ENCODE measurements at places on chromosomes 12 and 14. TPM values are rescaled to one million over a fixed set of nuclear protein-coding genes. Genes with fewer than 3 reads are reported as not detected.
A peak's percentile ranks its signal among the peaks of the same experiment; 100 is the strongest.

RNASE3 gene
- total RNA-seq = not detected

AMN gene
- 5.7 TPM for total RNA-seq

DTX1 gene
- total RNA-seq = not detected

DNA sequence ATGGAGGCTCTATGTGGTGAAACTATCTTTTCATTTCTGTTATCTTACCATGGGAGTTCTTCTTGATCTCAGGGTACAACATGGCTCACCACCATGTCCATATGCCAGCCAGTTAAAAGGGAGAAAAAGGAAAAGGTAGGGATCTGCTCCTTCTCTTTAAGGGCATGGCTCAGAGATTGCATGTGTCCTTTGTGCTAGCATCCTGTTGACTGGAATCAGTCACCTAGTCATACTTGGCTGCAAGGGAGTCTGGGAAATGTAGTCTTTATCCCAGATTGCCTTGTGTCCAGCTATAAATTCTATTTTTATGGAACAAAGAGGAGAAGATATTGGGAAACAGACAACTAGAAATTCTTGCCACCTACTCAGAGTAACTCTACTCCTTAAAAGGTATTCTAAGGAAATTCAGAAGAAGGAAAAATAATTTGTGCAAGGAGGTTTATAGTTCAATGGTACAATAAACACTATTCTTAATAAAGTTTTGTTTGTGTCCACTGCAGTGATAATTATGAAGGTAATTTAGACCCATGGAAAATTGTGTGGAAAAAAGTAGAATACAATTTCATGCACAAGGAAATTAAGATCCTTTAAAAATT lies 86.4 kb upstream of the RPH3A start:
- peaks cover 50% of the 10 kb centered on the region for H3K27me3 ChIP-seq
- no peaks in the 10 kb centered on the region for H3K4me1 ChIP-seq
- H3K36me3 ChIP-seq = no peaks in the 10 kb centered on the region
- H3K4me3 ChIP-seq = no peak overlapping the region
- H3K27ac ChIP-seq = no peak overlapping the region
- no peak for DNase-seq

DNA sequence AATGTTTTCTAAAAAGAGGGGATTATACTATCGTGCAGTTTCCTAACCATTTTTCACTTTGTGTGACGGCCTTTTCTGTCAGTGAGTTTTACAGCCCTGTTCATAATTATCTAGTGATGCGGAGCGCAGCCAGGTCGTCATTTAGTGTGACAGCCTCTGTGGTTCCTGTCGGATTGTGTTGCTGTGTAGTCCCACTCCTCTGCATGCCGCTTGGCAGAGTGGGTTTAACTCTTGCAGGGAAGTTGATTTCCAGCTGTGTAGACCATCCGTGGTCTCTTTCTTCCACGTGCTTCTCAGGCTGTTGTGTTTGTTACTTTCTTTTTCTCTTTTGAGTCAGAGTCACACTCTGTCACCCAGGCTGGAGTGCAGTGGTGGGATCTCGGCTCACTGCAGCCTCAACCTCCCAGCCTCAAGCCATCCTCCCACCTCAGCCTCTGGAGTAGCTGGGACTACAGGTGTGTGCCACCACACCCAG lies 8.6 kb downstream of the RAN start:
- H3K27me3 ChIP-seq = no peaks in the 10 kb centered on the region
- H3K27ac ChIP-seq = no peak overlapping the region
- no peak for DNase-seq
- H3K36me3 ChIP-seq = peaks cover 23% of the 10 kb centered on the region
- no peak overlapping the region for H3K4me3 ChIP-seq

DNA sequence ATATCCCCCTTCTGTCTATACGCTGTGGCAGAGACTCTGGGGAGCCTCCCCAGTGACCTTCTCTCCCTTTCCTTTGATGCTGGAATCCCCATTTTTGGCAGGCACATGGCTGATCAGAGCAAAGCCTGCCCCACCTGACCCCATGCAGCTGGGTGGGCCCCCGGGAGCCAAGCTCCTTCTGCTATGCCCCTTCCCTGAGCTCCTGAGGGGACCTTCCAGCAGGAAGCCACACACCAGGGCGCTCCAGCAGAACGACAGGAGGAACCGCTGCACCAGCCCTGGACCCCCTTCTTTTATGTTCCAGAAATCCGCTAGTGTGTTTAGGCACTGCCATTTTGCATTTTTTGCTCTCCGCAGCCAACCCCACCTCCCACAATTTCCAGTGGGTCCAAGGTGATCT lies 44.6 kb downstream of the TRAFD1 start:
- DNase-seq = no peak
- no peak overlapping the region for H3K4me3 ChIP-seq
- no peaks in the 10 kb centered on the region for H3K36me3 ChIP-seq
- no peaks in the 10 kb centered on the region for H3K27me3 ChIP-seq

- H3K4me1 ChIP-seq = peaks cover 6% of the 10 kb centered on the region
- H3K27ac ChIP-seq = no peak overlapping the region
- no peaks in the 10 kb centered on the region for H3K36me3 ChIP-seq
Measured at GRCh38 chr12:219891-220352, 6.0 kb upstream of the SLC6A12 start.

GRCh38 chr12:47377414-47378221 lies 297.9 kb upstream of the AMIGO2 start:
- no peaks in the 10 kb centered on the region for H3K36me3 ChIP-seq
- no peak for DNase-seq
- H3K27ac ChIP-seq = no peak overlapping the region
- no peaks in the 10 kb centered on the region for H3K27me3 ChIP-seq
- no peaks in the 10 kb centered on the region for H3K4me1 ChIP-seq
- no peak overlapping the region for H3K4me3 ChIP-seq

- H3K4me1 ChIP-seq = peaks cover 12% of the 10 kb centered on the region
- H3K36me3 ChIP-seq = no peaks in the 10 kb centered on the region
- peak; percentile 64 for DNase-seq
- no peak overlapping the region for H3K4me3 ChIP-seq
- no peak overlapping the region for H3K27ac ChIP-seq
Measured at GRCh38 chr12:87827638-87828264, 201.4 kb downstream of the C12orf50 start.

- H3K4me1 ChIP-seq = 0 out of 2 replicates have a peak, but pooled peaks cover 2% of the 10 kb centered on the region
- no peaks in the 10 kb centered on the region for H3K27me3 ChIP-seq
- no peaks in the 10 kb centered on the region for H3K36me3 ChIP-seq
- no peak overlapping the region for H3K27ac ChIP-seq
- DNase-seq = no peak
- no peak overlapping the region for H3K4me3 ChIP-seq
Measured at GRCh38 chr14:94011795-94012194, 14.3 kb upstream of the OTUB2 start.

- H3K36me3 ChIP-seq = 0 out of 2 replicates have a peak, but pooled peaks cover 2% of the 10 kb centered on the region
- H3K27me3 ChIP-seq = no peaks in the 10 kb centered on the region
- no peak overlapping the region for H3K4me3 ChIP-seq
- DNase-seq = no peak
- H3K27ac ChIP-seq = no peak overlapping the region
- H3K4me1 ChIP-seq = no peaks in the 10 kb centered on the region
Measured at GRCh38 chr14:75752907-75753594, 92.0 kb downstream of the TTLL5 start.

DNA sequence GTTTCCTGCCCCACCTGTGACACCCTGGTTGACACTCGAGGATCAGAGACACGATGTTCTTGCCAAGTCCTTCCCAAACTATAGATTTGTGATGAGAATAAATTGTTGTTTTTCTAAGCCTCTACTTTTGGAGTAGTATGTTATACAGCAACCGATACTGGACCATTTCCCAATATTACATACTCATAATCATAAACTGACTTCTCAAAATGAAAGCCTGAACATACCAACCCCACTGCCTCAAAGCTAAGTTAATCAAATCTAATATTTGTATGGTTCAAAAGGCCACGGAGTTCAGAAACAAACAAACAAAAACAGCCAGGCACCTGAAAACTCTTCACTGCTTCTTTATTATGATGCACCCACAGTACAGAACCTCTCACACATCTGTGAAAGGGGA lies 52.3 kb upstream of the GPHB5 start:
- DNase-seq = no peak
- H3K27me3 ChIP-seq = no peaks in the 10 kb centered on the region
- H3K4me1 ChIP-seq = no peaks in the 10 kb centered on the region
- H3K36me3 ChIP-seq = no peaks in the 10 kb centered on the region
- no peak overlapping the region for H3K27ac ChIP-seq
- H3K4me3 ChIP-seq = no peak overlapping the region

- DNase-seq = peak; percentile 88
- H3K4me1 ChIP-seq = peaks cover 30% of the 10 kb centered on the region
- peak overlapping the region; percentile 40 for H3K4me3 ChIP-seq
- H3K36me3 ChIP-seq = no peaks in the 10 kb centered on the region
- H3K27me3 ChIP-seq = no peaks in the 10 kb centered on the region
- H3K27ac ChIP-seq = peak overlapping the region; percentile 69
Measured at GRCh38 chr14:34051966-34052657, 101.2 kb upstream of the EGLN3 start.

GRCh38 chr12:64544371-64545080 lies 65.8 kb upstream of the RASSF3 start:
- no peaks in the 10 kb centered on the region for H3K36me3 ChIP-seq
- no peak for DNase-seq
- H3K4me1 ChIP-seq = no peaks in the 10 kb centered on the region
- no peaks in the 10 kb centered on the region for H3K27me3 ChIP-seq

GRCh38 chr12:3091038-3091319 lies 13.8 kb downstream of the TSPAN9 start:
- H3K4me3 ChIP-seq = no peak overlapping the region
- no peaks in the 10 kb centered on the region for H3K36me3 ChIP-seq
- no peak overlapping the region for H3K27ac ChIP-seq
- DNase-seq = no peak

DNA sequence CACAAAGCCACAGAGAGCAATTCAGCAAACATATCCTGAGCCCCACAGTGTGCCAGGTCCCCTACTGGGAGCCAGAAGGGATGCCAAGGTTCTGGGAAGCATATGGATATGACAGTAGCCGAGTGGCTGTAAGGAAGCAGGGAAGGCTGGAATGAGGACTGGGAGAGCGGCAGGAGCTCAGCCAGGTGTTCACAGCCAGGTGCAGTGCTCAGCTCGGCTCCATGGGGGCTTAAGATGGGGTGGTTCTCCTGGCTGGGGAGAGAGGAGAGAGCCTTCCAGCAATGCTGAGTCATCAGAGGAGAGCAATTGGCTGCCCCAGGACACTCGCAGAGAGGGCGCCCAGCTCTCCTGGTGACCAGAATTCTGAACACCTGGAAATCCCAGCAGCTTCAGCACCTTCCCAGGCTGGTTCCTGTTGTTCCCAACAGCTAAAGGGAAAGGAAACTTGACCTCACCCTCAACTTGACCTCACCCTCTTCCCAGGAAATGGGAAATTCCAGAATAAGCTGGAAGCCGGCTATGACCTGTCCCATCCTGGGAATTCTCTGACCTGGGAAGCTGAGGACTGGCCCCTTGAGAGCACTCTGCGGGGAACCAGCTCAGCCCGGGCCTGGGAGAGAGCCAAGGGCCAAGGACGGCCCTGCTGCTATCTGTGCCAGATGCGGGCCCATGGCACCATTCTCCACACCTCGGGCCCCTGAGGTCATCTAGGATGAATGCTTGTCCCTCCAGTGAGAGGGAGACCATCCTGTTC lies 34.6 kb downstream of the SLC6A12 start:
- no peak overlapping the region for H3K27ac ChIP-seq
- H3K4me3 ChIP-seq = no peak overlapping the region
- no peak for DNase-seq
- H3K4me1 ChIP-seq = peaks cover 55% of the 10 kb centered on the region
- no peaks in the 10 kb centered on the region for H3K27me3 ChIP-seq

Data from HCT116 (cell line).